EH (cell line): ENCODE measurements at places on chromosomes 2 and 18.

DNA sequence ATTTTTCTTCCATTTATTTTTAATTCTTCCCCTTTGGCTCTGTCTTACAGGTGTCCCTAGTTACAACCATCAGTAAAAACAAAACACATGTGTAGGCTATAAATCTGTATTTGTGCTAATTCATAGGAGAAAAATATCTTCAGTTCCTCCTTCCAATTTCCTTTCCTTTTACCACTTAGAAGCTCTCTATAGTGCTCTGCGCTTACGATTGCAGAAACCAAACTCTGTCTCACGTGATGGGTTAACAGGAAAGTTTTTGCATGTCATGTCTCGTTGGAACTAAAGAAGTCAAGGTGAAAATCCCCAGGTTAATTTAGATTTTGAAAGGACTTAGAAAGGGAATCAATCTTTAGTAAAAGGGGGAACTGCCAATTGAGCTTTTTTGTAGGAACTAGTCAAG lies 1390.5 kb upstream of the ZEB2 start:
- DNase-seq, result no peak

DNA sequence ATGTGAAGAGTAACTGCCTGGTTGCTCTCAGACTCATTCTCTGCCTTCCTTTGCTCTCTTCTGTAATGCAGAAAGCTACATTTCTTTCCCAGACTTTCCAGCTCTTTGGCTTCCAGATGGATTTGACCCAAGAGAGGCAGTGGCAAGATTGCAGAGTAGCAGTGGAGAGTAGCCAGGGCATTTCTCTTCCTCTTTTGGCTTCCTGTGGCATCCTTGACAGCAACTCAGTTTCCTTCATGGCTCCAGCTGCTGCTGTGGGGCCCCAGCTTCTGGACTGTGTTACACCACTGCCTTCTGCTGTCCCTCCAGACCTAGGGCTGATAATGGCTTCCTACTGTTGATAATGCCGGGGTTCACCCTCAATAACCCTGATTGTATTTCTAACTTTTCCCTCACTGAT lies 469.4 kb upstream of the SPRED2 start:
- no peak for DNase-seq

GRCh38 chr18:48036226-48036625 lies 105.8 kb upstream of the SMAD2 start:
- no peak for DNase-seq

GRCh38 chr18:12301263-12302005 lies 6.6 kb upstream of the TUBB6 start:
- no peak for DNase-seq
